ENCODE measurements at places on chromosomes 16 and 17. TPM values are rescaled to one million over a fixed set of nuclear protein-coding genes. Genes with fewer than 3 reads are reported as not detected.
A peak's percentile ranks its signal among the peaks of the same experiment; 100 is the strongest.

GRCh38 chr17:48241131-48241591 lies 133.6 kb downstream of the SNX11 start:
- no peak overlapping the region for H3K4me3 ChIP-seq
- peaks cover 10% of the 10 kb centered on the region for H3K4me1 ChIP-seq
- DNase-seq = peak; percentile 14
- H3K27ac ChIP-seq = no peak overlapping the region
- no peaks in the 10 kb centered on the region for H3K36me3 ChIP-seq
- H3K27me3 ChIP-seq = no peaks in the 10 kb centered on the region

ABCC3 gene
- total RNA-seq = 130 TPM

CCDC200 gene
- total RNA-seq = not detected

ADAP2 gene
- total RNA-seq = 13.7 TPM

CCDC78 gene
- total RNA-seq = not detected

TRPV3 gene
- 0.33 TPM for total RNA-seq

TLCD3B gene
- total RNA-seq = not detected

WNT9B gene
- total RNA-seq = not detected

DNA sequence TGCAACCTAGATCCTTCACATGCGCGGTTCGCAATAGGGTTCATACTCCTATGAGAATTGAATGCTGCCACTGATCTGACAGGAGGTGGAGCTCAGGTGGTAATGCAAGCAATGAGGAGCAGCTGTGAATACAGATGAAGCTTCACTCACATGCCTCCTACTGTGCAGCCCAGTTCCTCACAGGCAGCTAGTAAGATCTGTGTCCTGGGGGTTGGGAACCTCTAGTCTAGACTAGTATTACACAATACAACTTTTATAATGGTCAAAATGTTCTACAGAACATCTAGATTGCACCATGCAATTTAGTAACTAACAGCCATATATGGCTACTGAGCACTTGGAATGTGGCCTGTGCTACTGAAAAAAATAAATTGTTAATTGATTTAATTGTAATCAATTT lies 26.7 kb downstream of the ABCA5 start:
- H3K27ac ChIP-seq = no peak overlapping the region
- H3K4me1 ChIP-seq = no peaks in the 10 kb centered on the region
- H3K36me3 ChIP-seq = peaks cover 2% of the 10 kb centered on the region
- H3K4me3 ChIP-seq = no peak overlapping the region
- H3K27me3 ChIP-seq = no peaks in the 10 kb centered on the region

NT5M gene
- total RNA-seq = 1.3 TPM

DNA sequence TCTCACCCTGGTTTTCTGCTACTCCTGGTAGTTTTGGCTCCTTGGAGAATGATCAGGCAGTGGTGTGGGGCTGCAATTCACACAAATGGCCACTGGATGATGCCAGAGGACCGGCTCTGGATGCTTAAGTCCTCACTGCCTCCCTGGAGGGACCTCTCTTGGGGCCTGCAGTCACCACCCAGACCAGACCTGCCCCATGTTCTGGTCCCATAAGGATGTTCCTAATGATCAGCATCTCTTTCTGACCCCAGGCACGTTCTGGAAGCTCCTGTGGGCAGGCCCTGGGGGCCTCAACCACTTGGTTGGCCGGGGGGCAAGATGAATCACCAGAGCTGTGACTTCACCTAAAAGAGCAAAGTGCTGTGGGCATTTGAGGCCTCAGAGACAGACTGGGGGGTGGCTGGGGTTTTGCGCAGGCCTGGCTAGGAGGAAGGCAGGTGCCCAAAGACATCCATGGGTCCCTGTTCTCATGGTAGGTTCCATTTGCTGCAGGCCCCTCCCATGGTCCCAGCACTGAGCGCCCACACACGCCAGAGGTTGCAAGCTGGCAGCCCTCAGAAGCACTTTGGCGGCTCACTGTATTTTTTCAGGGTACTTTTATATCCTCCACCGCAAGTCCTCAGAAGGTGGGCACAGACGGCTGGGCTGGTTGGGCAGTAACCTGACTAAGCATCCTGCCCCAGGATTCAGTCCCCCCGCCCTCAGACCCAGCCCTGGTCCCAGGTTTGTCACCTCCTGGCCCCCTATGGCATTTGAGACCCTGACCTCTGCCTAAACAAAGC lies 53.2 kb downstream of the NT5M start:
- peak; percentile 88 for DNase-seq
- no peaks in the 10 kb centered on the region for H3K4me1 ChIP-seq
- no peaks in the 10 kb centered on the region for H3K36me3 ChIP-seq
- H3K27ac ChIP-seq = no peak overlapping the region

PDE6G gene
- not detected for total RNA-seq

KRTAP4-4 gene
- total RNA-seq = not detected

SLC35G6 gene
- not detected for total RNA-seq

DNA sequence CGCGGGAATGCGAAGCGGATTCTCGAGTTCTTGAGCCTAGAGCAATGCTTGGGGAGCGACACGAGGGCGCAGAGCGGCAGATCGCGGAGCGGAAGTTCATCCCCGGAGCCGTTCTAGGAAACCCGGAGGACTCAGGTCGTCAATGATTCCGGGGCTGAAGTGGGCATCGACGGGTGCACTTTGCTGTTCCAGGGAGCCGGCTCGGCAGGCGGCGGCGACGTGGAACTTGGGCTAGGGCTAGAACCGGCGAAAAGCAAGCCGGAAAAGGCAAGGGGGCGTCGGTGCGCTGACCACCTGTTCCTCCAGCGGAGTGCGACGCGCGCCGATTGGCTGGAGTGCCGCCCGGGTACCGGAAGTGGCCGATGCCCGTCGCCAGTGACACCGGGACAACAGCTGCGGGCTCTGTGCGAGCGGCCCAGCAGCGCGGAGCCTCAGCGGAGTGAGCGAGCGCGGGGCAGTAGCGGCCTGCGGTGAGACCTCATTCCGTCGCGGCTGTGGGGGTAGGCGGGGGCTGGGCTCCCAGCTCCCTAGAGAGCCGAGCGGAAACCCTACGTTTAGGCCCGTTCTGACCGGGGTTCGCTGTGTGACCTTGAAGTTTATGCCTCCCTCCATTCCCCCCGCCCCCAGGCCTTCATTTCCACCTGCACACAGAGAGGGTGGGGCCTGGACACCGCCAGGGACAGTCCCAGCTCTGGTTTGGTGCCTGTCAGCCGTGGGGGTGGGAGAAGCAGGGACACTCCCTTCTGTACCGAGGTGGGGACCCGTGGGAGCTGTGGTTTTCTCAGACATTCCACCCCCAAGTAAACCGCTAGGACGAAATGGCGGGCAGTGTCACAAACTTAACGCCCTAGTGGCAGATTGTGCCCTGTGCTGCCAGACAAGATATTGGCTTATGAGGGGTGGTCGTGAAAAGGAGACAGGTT lies at the start of gene ZFP3:
Gene ZFP3 (plus strand): TSS at position 362 of the 923 bp plus-strand sequence. CDS start 13,038 bp downstream, outside the sequence.
- H3K27ac ChIP-seq = peak within 1 kb of the TSS; percentile 75
- peak within 1 kb of the TSS; percentile 39 for H3K4me3 ChIP-seq
- DNase-seq = peak; percentile 90
- H3K27me3 ChIP-seq = no peaks in the 10 kb centered on the region

SHISA6 gene
- 0.52 TPM for total RNA-seq

DNA sequence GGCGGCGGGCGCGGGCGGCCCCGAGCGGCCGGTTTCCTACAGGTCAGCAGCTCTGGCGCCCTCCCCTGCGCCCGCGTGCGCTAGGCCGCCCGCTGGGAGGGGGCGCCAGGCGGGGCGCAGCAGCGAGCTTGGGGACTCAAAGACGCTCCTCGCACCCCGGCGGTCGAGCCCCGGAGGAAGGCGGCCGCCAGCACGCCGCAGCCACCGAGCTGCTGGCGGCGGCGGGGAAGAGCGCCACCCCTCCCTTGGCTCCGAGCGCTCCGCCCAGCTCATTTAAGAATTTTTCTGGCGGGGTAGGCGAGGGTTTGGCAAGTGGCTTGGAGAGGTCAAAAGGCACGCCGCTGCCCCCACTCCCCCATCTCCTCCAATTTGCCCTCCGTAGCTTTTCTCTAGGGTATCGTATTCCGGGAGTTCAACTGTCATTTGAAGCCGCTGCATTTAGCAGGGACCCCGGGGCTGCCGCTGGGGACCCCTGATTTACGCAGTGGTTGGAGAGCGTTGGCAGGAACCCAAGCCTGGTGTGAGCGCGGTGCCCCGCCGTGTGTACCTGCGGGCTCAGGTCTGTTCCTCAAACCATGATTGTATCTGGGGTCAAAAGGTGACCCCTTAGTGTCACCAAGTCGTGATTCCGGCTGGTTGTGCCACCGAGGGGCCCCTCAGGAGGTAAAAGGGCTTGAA lies 59.5 kb upstream of the GSE1 start:
- H3K4me1 ChIP-seq = peaks cover 34% of the 10 kb centered on the region
- no peaks in the 10 kb centered on the region for H3K27me3 ChIP-seq
- no peaks in the 10 kb centered on the region for H3K36me3 ChIP-seq
- peak overlapping the region; percentile 95 for H3K27ac ChIP-seq

C17orf78 gene
- not detected for total RNA-seq

ADAM11 gene
- total RNA-seq = under 0.01 TPM

- peaks cover 20% of the 10 kb centered on the region for H3K4me1 ChIP-seq
- H3K36me3 ChIP-seq = no peaks in the 10 kb centered on the region
- H3K27ac ChIP-seq = no peak overlapping the region
- H3K4me3 ChIP-seq = no peak overlapping the region
- DNase-seq = no peak
These were observed 3.7 kb downstream of the RHBDL3 start for GRCh38 chr17:32269377-32269776.

NPIPB6 gene
- total RNA-seq = not detected

GRCh38 chr17:67353161-67353560 lies 13.2 kb downstream of the PSMD12 start:
- no peak for DNase-seq
- H3K36me3 ChIP-seq = peaks cover 22% of the 10 kb centered on the region
- H3K4me1 ChIP-seq = peaks cover 4% of the 10 kb centered on the region
- no peak overlapping the region for H3K4me3 ChIP-seq
- no peak overlapping the region for H3K27ac ChIP-seq
- no peaks in the 10 kb centered on the region for H3K27me3 ChIP-seq

DNA sequence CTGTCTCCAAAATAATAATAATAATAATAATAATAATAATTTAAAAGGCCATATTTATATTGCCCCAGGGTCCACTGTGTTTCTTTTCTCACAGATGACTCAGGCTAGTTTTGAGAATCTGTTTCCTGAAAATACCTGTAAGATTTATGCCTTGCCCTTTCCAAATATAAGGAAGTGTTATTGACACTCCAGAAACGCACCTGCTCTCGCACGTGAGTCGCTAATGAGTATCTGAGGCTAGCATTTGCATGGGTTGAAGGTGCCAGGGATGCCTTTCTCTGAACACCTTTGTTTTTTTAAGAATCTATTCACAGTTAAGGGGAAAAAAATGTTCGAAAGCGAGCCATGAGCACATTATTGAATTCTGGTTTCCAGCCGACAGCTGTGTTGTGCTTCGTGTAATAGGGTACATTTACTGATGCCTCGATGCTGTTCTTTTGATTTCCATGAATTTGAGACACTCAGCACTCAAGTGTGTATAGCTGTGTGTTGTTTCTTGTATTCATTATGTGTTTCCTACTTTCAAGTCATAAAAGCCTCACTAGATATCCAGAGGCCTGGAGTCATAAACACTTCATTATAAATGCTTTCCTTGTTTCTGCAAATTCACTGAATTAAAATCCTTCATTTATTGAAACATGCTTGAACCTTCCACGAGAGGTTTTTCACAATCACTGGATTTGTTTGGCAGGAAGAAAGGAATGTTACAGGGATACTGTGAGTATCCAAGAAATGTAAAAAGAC lies 45.0 kb upstream of the NOL11 start:
- DNase-seq = peak; percentile 29
- no peaks in the 10 kb centered on the region for H3K27me3 ChIP-seq
- no peaks in the 10 kb centered on the region for H3K36me3 ChIP-seq
- H3K4me3 ChIP-seq = no peak overlapping the region
- H3K4me1 ChIP-seq = peaks cover 16% of the 10 kb centered on the region

NOL11 gene
- 15.8 TPM for total RNA-seq

DNA sequence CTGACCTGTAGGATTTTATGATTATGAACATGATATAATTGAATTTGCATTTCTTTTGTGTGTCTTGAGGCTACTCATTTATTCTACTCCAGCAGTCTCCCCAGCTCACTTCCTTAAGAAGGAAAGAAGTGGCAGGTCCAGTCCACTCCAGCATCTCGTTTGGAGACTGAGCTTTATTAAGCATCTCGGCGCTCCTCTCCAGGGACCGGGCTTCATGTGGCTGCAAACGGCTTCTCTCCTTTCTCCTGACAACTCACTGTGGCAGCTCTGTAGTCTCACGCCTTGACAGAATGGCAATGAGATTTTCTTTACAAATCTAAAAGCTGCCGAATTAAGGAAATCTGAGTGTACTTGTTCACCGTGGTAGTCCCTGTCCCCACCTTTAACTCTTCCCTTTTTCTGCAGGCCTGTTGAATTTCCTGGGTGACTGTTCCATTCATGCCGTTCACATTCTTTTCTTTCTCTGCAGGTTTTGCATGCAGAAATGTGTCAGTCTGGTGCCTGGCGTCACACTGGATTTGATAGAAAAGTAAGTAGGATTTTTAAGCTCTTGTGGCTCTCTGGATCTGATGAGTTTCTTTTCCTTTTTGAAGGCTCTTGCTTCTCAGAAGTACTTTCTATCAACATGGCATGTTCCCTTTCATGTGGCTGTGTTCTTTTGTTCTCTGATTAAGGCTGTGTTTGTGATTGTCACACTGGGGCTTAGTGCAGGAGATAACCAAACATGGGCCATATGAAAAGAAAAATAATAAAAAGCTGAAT lies 200.5 kb upstream of the CHMP6 start:
- H3K4me1 ChIP-seq = no peaks in the 10 kb centered on the region
- no peak overlapping the region for H3K4me3 ChIP-seq
- no peak overlapping the region for H3K27ac ChIP-seq
- DNase-seq = no peak
- H3K27me3 ChIP-seq = no peaks in the 10 kb centered on the region
- no peaks in the 10 kb centered on the region for H3K36me3 ChIP-seq

SLC5A10 gene
- total RNA-seq = not detected

DNA sequence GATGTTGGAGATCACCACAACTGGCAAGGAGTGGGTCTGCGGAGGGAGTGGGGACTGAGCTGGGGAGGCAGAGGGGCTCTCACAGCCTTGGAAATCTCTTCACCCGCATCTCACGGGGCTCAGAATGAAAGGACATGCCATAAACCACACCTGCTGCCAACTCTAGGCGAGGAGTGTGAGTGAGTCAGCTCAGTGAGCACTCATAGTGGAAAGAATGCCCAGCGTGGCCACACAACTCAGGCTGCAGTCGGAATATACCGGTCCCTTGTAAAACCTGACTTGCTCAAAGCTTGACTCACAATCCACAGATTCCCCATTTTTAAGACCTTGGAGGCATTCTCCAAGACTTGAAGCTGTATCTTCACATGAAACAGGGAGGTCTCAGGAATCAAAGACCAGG lies 36.7 kb downstream of the STAT5A start:
- H3K4me3 ChIP-seq = no peak overlapping the region
- no peak overlapping the region for H3K27ac ChIP-seq
- DNase-seq = no peak
- no peaks in the 10 kb centered on the region for H3K27me3 ChIP-seq
- no peaks in the 10 kb centered on the region for H3K36me3 ChIP-seq

DNA sequence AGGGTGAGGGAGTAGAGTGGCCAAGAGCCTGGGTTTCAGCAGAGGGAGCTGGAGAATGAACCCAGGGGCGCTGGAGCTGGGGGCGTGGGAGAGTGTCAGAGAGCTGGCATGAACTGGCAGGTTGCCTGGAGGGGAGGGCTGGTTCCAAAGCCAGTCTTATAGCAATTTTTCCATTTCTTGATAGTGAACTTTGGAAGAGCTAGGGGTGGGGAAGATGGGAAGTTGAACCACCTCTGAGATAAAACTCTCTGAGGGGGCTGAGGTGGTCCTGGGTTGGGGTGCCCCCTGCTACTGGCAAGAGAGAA lies 36.9 kb downstream of the ADGRG5 start:
- H3K36me3 ChIP-seq = no peaks in the 10 kb centered on the region
- peaks cover 4% of the 10 kb centered on the region for H3K4me1 ChIP-seq

All from body of pancreas (tissue), 4 donors.